Activated CD4-positive, alpha-beta T cell treated with anti-CD3 and anti-CD28 coated beads for 24 hours (primary cell): ENCODE measurements at places on chromosomes 1 and 21.

- peak; percentile 72 for DNase-seq
Measured at GRCh38 chr1:117366177-117367045, 838 bp upstream of the MAN1A2 start.

GRCh38 chr1:84492726-84493125 lies 13.5 kb upstream of the SPATA1 start:
- no peak for DNase-seq

DNA sequence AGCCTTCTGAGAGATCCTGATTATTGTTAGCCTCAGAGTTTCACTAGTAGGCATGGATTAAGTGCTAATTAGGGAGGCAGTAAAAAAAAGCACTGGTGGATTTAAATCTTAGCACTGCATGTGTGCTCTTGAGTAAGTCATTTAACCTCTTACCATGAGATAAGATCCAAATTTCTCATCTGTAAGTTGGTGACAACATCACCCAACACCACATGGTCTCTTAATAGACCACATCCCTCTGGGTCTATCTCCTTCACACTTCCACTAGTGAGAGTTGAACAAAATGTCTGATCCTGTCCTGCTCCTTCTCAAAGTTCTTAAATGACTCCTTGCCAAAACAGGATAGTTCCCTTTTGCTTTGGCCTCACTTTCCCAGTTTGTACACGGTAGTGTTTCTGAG lies 29.5 kb upstream of the DMRTA2 start:
- no peak for DNase-seq

DNA sequence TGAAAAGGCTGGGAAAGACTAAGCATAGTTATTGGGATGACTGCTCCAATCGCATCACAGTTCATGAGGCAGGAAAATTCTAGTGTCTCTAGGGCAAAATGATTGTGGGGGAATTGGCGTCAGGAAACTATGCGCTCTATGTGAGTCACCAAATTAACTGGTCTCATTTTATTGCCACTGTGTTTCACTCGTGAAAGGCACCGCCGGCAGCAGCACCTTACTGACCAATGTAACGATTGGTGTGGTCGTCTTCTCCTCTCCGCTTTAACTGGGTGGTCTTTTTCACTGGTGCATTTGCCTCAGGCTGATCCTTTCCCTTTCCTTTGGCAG lies 83.5 kb downstream of the SPAG17 start:
- no peak for DNase-seq
